ENCODE measurements at places on chromosomes 3 and 15.

DNA sequence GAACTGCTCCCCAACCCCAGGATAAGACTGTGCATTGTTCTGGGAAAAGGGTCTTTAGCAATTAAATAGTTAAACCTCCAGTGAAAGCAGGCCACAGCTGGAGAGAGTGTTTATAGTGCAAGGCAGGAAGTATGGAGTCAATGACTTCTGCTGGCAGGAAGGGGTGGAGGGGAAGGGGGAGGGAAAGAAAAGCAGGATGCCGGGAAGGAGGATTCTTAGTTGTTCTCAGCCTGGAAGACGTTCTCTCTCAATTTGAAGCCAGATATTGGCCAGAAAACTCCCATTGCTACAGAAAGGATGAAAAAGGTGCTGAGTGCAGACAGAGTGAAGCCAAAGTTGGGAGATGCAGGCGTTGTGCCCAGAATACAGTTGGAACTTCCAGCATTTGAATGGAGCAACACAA is 35.7 kb upstream of the ACTL6A start:
- DNase-seq = peak; percentile 24

DNA sequence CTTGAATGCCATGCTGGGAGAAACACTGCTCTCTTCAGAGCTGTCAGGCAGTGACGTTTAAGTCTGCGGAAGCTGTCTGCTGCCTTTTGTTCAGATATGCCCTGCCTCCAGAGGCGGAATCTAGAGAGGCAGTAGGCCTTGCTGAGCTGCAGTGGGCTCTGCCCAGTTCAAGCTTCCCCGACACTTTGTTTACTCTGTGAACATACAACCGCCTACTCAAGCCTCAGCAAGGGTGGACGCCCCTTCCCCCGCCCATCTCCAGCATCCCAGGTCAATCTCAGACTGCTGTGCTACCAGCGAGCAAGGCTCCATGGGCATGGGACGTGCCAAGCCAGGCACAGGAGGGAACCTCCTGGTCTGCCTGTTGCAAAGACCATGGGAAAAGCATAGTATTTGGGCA is 99.7 kb downstream of the TAFA4 start:
- DNase-seq = no peak

- no peak for DNase-seq
Measured at GRCh38 chr3:27617552-27617951, 104.6 kb downstream of the EOMES start.

- no peak for DNase-seq
Measured at GRCh38 chr15:79680720-79681119, 216.1 kb downstream of the MTHFS start.

DNA sequence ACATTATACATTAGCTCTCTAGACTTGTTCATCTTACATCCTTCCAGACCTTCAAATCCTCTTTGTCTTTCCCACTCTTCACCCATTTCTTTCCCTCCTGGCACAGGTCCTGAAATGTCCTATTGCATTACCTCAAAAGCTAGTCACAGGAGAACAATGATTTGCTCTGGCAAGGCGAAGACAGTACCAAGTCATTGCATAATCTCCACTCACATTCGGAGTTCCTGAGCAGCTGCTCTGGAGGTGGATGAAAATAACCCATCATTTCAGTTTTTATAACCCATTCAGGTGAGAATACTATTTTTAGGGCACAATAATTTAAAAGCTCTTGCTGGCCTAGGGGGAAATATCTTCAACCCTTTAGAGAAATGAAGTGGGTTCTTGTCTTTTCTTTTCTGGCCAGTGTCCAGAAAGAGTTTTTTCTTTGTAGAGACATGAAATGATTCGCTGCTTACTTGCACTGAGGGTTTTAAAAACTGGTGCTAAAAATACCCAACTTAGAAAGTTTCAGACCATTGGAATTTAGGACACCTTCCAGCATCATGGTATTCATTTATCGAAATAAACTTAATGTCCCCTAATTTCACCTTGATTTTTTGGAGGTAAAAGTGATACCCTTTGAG is 23.4 kb upstream of the DYNC1LI1 start:
- DNase-seq = no peak

Measured in midbrain (tissue), 1 donor.